Activated T-cell treated with anti-CD3 and anti-CD28 coated beads for 4 hours (primary cell): ENCODE measurements at places on chromosomes 2 and 18.

- no peak for DNase-seq
These were observed 107.1 kb downstream of the TSHZ1 start for GRCh38 chr18:75317703-75318102.

GRCh38 chr2:232562515-232563151, 12.1 kb downstream of the EIF4E2 start:
- DNase-seq = no peak

GRCh38 chr2:157394928-157395327, 49.0 kb downstream of the CYTIP start:
- no peak for DNase-seq

DNA sequence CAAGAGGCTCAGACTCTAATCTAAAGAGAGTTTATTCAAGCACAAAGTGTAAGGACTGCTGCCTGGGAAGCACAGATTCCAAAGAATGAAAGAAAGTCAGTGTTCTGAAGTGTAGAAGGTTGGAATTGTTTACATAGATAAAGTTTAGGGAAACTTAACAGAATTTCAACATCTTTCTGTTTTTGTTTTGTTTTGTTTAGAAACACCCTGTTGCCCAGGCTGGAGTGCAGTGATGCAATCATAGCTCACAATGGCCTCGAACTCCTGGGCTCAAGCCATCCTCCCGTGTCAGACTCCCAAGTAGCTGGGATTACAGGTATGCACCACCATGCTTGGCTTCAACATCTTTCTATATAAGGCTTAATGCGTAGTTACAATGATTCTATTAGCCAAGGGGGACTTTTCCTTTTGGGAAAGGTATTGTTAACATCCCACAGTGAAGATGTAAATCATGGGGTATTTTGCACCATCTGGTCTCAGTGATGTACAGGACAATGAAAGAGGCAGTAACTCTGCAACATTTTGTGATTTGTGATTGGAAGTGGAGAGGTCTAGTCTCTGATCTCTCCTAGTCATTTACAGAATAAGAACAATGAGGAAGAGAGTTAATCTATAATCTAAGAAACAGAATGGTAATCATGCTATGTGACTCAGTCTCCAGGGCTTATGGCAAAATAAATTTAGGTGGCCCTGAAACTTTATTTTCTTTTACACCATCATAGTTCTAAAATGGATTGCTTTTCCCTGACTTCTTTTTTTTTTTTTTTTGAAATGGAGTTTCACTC, 45.6 kb upstream of the MSH6 start:
- DNase-seq = no peak

- no peak for DNase-seq
These were observed 11.5 kb upstream of the KCNE4 start for GRCh38 chr2:223040527-223040926.

- DNase-seq = peak; percentile 70
These were observed at the start of gene DNAH6 for GRCh38 chr2:84516234-84516986. Gene DNAH6, plus strand, starts transcription at chr2:84516498. Its CDS starts 1,329 bp downstream, at chr2:84517827.

- no peak for DNase-seq
These were observed 1482.3 kb upstream of the LRRTM1 start for GRCh38 chr2:81786811-81787210.

- no peak for DNase-seq
These were observed 155.5 kb upstream of the ACVR2A start for GRCh38 chr2:147689220-147689909.

GRCh38 chr2:129080715-129081476, 762.2 kb upstream of the HS6ST1 start:
- DNase-seq = no peak

DNA sequence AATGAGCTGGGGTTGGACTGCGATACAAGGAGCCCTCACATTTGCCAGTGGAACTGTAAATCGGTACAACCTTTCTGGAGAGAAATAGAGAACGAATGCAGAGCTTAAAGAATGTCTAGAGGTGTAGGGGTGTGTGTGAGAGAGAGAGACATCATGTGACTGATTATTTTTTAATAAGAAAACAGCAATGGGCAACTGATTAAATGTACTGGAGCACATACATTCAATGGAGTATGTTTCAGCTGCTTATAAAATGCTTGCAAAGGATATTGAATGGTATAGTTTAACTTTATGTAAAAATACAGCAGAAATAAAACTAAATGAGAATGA, 391 bp upstream of the TMEM17 start:
- no peak for DNase-seq

DNA sequence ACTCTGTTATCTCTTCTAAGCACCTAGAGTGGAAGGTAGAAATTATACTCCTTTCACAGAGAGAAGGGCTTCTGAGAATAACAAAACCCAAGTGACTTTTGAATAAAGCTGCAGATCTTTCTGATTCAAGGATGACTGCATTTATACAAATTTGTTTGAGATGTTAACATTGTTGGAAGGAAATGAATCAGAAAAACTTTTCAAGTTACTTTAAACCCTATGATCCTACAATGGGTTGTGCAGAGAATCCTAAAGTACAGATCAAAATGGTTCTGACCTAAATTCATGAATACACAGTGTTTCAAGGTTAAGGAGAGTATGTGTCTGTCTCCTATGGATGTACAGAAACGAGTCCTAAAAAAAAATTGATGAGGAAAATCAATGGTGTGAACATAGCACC, 1.8 kb downstream of the RFTN2 start:
- no peak for DNase-seq

DNA sequence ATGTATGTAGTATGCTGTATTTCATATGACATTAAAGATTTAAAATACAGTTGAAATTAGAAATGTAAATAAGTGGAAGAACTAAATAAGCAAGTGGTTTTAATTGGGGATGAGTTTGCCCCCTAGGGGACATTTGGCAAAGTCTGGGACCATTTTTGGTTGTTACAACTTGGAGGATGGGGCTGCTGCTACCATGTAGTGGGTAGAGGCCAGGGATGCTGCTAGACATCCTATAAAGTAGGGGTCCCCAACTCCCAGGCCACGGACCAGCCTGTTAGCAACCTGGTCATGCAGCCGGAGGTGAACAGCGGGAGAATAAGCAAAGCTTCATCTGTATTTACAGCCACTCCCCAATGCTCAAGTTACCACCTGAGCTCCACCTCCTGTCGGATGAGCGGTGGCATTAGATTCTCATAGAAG, 27.9 kb upstream of the ASNSD1 start:
- no peak for DNase-seq

- no peak for DNase-seq
These were observed 81.8 kb upstream of the HPCAL1 start for GRCh38 chr2:10220902-10221391.

- DNase-seq = no peak
These were observed 174.6 kb downstream of the NCK2 start for GRCh38 chr2:105919191-105919811.

- no peak for DNase-seq
These were observed 12.4 kb downstream of the IL37 start for GRCh38 chr2:112923237-112923966.

- peak; percentile 3 for DNase-seq
These were observed 12.3 kb upstream of the TEX51 start for GRCh38 chr2:126886211-126886915.

DNA sequence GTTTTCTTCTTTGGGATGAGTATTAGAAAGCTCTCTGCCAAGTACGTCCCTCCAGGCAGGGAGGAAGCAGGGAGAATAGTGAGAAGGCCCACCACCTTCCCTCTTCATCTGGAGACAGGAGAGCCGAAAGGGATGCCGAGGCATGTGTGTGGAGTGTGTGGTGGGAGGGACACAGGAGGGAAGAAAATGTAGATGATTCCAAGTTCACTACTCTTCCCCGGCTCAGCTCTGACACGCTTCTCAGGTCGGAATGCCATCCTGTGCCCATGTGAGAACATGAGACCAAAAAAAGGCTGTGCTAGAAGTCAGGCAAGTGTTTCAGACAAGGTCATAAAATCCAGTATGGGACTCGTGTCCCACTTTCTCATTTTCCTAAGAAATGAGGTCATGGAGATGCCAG, 47.4 kb downstream of the GYPC start:
- no peak for DNase-seq

- no peak for DNase-seq
These were observed 654 bp upstream of the MARCHF7 start for GRCh38 chr2:159711562-159712142.

DNA sequence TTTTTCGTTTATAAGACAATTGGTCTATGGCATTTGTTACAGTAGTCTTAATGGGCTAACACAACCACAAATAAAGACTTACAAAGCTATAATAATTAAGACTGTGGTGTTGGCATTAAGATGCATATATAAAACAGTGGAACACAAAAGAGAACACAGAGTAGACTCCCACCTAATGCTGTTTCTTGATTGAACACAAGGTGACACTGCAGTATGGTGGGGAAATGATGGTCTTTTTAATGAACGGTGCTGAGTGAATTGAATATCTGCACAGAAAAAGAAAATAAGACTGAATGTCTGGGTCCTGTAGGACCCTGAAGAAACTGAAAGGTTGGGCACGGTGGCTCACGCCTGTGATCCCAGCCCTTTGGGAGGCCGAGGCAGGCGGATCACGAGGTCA, 1136.6 kb upstream of the NXPH2 start:
- no peak for DNase-seq

DNA sequence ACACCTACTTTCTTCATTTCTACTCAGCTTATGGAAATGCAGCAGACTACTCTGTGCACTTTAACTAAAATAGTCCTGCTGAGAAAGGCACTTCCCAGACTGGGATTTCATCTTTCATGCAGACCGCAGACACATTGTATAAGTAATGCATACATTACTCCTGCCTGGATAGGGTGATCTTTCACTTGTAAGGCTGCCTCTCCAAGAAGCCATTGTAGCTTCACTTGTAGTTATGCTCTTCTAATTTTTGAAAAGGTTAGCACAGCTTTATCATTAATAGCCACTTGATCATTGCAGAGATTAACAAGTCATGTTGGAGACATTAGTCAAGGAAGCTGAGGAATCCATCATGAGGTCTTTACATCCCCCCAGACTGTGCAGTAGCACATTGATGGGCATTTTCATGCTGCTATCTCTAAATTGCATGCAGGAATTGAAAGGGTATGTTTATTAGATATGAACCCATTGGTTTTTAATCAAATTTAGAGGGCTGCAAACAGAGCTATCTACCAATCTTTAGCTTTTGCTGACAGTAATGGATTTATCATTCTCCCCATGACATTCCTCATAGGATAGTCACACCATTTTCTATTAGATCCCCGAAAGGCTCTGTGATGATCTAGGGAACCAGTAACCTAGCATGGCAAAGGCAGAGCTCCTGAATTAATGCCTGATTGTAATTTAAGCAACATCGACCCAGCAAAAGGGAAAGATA, 1074.7 kb upstream of the NXPH2 start:
- no peak for DNase-seq

- no peak for DNase-seq
These were observed 414.9 kb upstream of the FSHR start for GRCh38 chr2:49569176-49569575.

DNA sequence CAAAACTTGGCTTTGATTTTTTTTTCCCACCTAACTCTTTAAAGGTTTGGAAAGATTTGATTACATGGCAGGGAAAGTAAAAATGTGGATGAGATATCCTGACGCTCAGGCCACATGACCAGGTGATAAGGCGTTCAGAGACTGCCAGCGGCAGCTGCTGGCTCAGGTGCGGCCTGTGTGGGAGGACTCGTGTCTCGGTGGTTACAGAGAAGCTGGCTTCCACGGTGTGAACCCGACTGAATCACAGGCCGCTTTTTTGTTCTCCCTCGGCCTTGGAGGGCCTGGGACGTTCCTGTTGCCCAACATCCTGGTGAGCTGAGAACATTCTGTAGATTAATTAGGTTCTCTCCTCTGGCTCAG, 124.2 kb upstream of the ZNF516 start:
- no peak for DNase-seq

DNA sequence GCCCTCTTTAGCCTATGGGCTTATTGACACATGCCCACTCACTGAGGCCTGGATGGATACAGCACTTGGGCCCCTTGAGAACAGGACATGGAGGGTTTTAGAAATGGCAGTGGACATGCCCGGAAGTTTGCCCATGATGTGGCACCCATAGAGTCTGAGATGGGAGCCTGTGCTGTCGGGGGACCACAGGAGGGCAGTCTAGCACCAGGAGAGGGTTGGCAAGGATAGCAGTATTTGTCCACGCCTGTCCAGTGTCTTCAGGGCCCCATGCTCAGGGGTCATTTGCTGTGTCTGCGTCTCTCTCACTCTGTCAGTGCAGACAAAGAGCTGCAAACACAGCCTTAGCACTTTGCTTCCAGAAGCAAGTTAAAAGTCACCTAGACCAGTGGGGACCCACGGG, 48.7 kb downstream of the IL1RL2 start:
- no peak for DNase-seq

DNA sequence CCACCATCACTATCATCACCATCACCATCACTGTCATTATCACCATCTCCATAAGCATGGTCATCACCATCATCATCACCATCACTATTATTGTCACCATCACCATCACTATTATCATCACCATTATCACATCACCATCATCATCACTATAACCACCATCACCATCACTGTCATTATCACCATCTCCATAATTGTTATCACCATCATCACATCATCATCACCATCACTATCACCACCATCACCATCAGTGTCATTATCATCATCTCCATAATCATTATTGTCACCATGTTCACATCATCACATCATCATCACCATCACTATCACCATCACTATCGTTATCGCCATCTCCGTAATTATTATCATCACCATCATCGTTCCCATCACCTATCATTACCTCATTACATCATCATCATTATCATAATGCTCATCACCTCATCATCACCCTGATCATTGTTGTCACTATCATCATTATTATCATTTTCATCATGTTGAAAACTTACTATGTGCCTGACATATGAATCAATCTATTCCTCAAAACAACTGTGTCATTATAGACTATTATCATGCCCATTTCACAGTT, 280.3 kb upstream of the HS6ST1 start:
- no peak for DNase-seq
